ENCODE measurements at places on chromosomes 2 and 18. TPM values are rescaled to one million over a fixed set of nuclear protein-coding genes. Genes with fewer than 3 reads are reported as not detected.

The GKN1 gene
- total RNA-seq, result not detected

The TIGD1 gene
- 4.6 TPM for total RNA-seq

The PLGLB2 gene
- not detected for total RNA-seq

The ZBTB7C gene
- total RNA-seq, result 0.33 TPM

The NYAP2 gene
- not detected for total RNA-seq

The NOTO gene
- not detected for total RNA-seq

The FSHR gene
- total RNA-seq, result not detected

The CDK5R2 gene
- total RNA-seq, result 5.3 TPM

The MALL gene
- total RNA-seq, result 166 TPM
